ENCODE measurements at places on chromosomes 12 and 14.

- no peak for DNase-seq
Measured at GRCh38 chr14:75831455-75831854, 150.3 kb downstream of the TGFB3 start.

GRCh38 chr14:70999117-70999516, 91.9 kb downstream of the PCNX1 start:
- no peak for DNase-seq

GRCh38 chr12:94575024-94575423, 75.3 kb downstream of the TMCC3 start:
- no peak for DNase-seq

GRCh38 chr14:70170976-70171375, 17.8 kb downstream of the SLC8A3 start:
- DNase-seq: no peak

GRCh38 chr14:33755358-33755757, 195.5 kb downstream of the EGLN3 start:
- no peak for DNase-seq

DNA sequence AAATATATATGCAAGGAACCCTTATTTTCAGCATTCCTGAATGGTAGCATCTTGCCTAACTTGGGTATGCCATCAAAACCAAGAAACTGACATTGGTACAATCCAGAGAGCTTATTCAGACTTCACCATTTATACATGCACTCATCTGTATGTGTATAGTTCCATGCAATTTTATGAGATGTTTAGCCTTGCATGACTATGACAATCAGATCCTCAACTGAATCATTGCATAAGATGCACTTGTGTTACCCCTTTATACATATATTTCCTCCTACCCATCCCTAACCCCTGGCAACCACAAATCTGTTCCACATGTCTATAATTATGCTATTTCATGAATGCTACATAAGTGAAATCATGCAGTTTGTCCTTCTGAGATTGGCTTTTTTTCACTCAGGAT, 37.0 kb upstream of the PPFIBP1 start:
- no peak for DNase-seq

DNA sequence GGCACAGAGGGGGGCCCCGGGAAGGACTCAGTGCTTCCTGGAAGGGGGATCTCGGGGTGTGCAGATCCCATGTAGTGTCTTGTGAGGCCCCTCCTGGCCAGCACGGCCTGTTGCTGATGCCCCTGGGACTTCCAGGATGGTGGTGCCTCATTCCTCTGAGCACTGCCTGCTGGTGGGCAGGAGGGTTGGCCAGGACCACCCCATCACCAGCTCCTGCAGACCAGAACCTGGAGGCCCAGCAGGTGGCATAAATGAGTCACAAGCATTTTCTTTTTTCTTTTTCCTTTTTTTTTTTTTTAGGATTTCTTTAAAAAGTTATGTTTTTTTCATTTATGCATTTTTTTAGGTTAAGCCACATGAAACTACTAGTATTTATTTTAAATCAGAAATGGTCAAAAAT, 8.0 kb downstream of the MMP17 start:
- no peak for DNase-seq

DNA sequence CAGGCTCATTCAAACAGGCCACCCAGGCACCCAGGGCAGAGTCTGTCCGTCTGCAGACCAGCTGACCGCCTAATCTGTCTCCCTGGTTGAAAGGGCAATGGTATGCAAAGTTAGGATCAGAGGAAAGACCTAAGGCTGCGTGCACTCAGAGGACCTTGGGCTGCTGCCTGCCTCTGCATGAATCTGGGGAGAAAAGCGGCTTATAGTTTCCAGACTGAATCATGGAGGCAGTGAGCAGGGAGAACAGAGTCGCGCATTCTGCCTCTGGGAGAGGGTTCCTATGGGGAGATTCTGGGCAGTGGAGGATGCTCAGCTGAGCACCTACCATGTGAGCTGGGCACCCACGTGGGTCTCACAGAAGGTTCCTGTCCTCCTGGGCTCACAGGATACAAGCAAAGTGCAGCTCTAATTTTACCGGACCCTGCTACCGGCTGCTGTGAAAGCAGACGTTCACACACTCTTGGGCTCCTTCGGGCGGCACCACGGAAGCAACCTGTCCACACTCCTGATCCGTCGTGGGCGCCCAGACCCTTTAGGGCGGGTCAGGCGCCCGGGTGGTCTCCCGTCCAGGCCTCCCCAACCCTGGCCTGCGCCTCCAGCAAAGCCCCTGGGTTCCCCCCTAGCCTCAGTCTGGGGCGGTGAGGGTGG, 772 bp downstream of the SCARB1 start:
- DNase-seq: no peak

GRCh38 chr14:36067428-36068187, 108.9 kb downstream of the PTCSC3 start:
- no peak for DNase-seq

GRCh38 chr12:46559311-46559710, 186.7 kb upstream of the SLC38A2 start:
- no peak for DNase-seq

GRCh38 chr12:51729331-51729730, 119.2 kb downstream of the FIGNL2 start:
- no peak for DNase-seq

DNA sequence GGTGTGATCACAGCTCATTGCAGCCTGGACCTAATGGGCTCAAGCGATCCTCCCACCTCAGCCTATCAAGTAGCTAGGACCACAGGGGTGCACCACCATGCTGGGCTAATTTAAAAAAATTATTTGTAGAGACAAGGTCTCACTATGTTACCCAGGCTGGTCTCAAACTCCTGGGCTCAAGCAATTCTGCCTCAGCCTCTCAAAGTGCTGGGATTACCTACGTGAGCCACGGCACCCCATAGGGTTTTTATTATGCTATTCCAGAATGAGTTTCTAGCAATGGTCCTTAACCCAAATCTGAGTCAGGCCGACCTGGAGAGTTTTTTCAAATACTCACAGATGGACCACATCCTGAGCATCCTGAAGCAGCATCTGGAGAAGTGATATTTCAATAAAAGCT, 159.8 kb downstream of the CPNE8 start:
- no peak for DNase-seq

GRCh38 chr12:82650627-82651337, 35.9 kb upstream of the TMTC2 start:
- DNase-seq: no peak

DNA sequence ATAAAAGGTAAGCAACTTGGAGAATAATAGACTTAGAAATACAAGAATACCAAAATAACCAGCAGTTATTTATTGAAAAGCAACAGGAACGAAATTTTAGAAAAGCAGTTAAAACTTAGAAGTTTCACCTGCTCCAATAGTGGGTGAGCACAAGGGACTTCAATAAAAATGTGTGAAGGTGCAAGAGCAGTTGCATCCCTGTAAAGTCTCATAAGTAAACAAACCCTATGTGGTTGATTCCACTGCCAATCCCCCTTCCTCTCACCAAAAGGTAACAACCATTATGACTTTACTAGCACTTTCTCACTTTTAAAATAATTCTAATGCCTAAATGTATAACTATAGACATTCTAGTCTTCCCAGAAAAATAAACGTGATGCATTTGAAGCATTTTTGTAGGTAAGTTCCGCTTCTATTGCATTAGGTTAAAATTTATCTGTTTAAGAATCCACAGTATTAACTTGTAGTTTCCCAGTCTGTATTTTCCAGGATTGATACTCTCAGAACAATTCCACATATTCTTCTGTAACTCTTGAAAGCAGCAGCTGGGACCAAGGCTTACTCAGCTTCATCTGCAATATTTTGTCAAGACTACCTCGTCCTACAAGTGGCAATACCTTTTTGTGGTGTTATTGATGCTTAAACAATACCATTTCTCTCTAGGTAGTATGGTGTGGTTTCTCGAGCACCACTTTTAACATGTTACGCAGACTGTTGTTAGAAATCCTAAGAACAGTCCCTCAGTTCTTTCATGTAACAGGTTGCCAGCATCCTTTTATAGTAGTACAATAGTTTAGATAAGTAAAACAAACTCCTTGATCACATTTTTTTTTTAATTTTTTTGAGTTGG, 32.1 kb downstream of the HNRNPC start:
- DNase-seq: no peak

- DNase-seq: no peak
Measured at GRCh38 chr12:15088105-15088504, 115.3 kb downstream of the PDE6H start.

GRCh38 chr12:108306506-108306905, 32.6 kb downstream of the CMKLR1 start:
- DNase-seq: no peak

DNA sequence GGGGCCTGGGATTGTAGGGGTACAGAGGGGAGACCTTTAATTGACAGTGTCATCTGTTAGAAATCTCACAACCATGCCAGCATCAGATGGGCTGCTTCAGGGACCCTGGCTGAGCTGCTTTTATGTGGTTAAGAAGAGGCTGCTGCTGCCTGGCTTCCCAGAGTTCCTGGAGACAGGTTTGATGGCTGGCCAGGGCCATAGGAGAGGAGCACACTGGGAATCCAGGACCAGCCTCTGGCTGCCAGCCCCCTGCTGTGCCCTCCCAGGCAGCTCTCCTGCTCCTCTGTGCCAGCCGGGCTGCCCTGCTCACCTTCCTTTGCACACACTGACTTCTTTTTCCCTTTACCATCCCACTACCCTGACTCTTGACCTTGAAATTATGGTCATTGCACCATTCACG, 507 bp upstream of the KRT73 start:
- no peak for DNase-seq

DNA sequence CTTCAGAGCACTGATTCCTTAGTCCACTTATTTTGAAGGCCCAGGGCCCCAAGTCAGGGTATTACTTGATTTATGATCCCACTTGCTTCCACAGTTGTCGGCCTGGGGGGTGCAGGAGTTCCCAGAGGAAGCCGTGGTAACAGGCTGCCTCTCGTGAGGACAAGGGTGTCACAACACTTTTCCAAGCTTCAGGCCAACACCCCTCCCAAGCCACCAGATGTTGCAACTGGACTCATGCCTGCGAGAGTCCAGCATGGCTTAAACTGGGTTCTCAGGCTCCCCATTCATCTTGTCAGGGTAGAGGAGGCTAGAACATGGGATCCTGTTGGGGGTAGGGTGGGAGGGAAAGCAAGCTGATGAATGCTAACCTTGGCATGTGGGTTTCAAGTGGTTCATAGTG, 56.1 kb downstream of the BMP4 start:
- DNase-seq: no peak

DNA sequence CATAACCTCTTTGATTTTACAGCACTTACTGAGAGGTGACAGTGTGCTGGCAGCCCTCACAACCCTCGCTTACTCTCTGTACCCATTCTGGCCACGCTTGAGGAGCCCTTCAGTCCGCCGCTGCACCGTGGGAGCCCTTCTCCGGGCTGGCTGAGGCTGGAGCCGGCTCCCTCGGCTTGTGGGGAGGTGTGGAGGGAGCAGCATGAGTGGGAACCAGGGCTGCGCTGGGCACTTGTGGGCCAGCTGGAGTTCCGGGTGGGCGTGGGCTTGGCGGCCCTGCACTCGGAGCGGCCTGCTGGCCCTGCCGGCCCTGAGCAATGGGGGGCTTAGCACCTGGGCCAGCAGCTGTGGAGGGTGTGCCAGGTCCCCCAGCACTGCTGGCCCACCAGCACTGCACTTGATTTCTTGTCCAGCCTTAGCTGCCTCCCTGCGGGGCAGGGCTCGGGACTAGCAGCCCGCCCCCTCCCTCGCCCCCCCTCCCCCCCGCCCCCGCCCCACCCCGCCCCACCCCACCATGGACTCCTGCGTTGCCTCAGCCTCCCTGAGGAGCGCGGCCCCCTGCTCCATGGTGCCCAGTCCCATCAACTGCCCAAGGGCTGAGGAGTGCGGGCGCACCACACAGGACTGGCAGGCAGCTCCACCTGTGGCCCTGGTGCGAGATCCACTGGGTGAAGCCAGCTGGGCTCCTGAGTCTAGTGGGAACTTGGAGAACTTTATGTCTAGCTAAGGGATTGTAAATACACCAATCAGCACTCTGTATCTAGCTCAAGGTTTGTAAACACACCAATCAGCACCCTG, 9.9 kb downstream of the MDGA2 start:
- no peak for DNase-seq

- DNase-seq: no peak
Measured at GRCh38 chr14:87813686-87814085, 179.3 kb downstream of the GALC start.

DNA sequence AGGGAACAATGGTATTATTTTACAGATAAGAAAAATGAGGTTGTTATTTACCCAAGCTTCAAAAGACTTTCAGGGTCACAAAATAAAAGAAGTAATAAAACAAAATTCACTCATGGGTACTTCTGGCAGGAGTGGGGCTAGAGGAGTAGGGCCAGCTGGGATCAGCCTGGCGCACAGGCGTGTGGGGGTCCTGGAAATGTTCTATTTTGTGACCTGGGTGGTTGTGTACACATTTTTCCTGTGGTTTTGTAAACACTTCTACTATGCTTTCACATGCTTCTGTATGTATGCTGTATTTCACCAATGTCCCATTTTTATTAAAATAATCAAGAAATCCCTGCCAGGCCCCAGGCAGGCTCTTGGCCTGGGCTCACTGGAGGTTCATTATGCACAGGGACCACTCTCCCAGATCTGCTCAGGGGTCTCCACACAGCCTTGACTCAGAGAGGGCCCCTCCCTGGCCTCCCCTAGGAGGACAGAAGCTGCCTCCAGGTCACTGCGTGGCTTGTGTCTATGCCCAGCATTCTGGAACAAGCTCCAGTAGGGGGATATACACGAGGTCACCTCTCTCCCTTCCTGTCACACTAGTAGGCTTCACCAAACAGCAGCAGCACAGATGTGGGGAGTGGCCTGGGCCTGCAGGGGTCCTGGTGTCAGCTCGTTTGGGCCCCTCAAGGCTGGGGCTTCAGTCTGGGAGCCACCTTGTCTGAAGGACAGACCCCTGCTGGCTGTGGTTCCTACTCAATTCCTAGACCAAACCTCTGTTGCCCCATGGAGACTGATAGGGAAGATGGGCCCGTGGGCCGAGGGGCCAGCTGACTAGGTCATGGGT, 37.8 kb downstream of the ANAPC7 start:
- DNase-seq: no peak

DNA sequence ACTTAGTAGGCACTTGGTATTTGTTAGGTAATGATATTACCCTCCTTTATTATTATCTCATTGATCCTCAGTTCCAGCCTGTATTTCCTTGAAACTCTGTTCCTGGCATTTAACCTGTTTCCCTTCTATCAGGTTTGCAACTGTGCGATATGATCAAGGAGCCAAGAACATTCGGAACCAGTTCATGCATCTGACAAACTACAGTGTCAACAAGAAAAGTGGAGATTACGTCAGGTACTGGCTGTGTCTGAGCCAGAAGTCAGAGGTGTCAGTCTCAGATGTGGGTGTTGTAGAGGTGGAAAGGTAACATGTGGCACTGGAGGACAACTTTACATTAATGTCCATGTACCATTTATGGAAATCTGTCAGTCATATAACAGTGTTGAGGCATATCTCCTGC, 56.7 kb downstream of the TTLL5 start:
- no peak for DNase-seq

GRCh38 chr14:94127330-94127729, 2.1 kb downstream of the IFI27L2 start:
- DNase-seq: no peak

DNA sequence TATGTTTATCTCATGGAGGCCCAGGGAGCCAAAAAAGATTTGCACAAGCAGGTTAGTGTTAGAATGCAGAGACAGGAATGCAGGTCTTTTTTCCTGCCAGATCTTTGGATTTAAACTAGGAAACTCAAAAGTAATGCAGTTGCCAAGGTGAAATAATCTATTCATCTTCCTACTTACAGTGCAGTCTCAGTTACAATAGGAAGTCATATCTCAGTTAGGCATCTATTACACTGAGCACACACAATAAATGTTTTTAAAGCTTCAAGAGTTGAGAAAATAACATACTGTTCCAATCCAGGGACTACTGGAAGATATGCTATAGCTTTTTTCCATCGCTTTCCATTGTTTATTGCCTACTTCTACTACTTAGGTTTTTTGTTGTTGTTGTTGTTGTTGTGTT, 279.3 kb upstream of the E2F7 start:
- DNase-seq: no peak

- DNase-seq: no peak
Measured at GRCh38 chr14:70698288-70698687, 56.6 kb downstream of the TTC9 start.
